ENCODE measurements at places on chromosomes 16 and 17. TPM values are rescaled to one million over a fixed set of nuclear protein-coding genes. Genes with fewer than 3 reads are reported as not detected.
A peak's percentile ranks its signal among the peaks of the same experiment; 100 is the strongest.

DNA sequence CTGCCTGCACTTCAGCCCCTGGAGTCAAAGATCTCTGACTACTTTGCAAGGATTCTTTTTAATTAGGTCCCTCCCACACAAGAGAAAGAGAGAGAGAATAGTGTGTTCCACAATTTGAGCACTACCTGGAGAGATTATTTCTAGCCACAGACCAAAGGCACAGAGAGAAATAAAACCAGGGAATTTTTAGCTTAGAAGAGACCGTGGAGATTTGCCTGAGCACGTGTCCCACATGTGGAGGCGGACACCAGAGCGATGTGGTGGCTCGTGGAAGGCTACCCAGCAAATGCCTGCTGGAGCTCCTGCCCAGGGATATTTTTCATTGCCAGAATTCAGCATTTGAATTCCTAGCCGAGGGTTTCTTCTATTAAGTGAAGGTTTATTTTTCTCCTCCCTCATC, 50.6 kb downstream of the MGAT5B start:
- no peak for DNase-seq

- DNase-seq: no peak
Measured at GRCh38 chr16:86221085-86221484, 289.2 kb upstream of the FOXF1 start.

MILR1 gene
- not detected for total RNA-seq

CACNG5 gene
- total RNA-seq: 1.2 TPM

- no peak for DNase-seq
Measured at GRCh38 chr16:21598701-21599121, 666 bp upstream of the METTL9 start.

- DNase-seq: no peak
Measured at GRCh38 chr17:14903854-14904253, 361.3 kb downstream of the PMP22 start.

DNA sequence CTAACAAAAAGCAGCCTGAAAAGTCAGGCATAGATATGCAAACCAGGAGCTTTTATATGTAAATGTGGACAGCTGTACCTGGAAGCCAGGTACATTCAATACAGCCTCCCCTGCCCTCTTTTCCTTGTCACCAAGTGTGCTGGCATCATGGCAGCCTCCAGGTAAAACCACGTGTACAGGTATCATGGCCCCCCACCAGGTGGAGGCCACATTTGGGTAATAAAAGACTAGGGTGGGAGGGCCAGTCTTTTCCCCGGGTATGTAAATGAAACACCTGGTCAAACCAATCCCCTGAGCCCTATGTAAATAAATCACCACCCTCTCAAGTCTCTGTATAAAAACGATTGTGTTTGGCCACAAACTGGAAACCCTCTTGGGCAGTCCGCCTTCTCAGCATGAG, 226.4 kb upstream of the GOT2 start:
- DNase-seq: peak; percentile 68

DNA sequence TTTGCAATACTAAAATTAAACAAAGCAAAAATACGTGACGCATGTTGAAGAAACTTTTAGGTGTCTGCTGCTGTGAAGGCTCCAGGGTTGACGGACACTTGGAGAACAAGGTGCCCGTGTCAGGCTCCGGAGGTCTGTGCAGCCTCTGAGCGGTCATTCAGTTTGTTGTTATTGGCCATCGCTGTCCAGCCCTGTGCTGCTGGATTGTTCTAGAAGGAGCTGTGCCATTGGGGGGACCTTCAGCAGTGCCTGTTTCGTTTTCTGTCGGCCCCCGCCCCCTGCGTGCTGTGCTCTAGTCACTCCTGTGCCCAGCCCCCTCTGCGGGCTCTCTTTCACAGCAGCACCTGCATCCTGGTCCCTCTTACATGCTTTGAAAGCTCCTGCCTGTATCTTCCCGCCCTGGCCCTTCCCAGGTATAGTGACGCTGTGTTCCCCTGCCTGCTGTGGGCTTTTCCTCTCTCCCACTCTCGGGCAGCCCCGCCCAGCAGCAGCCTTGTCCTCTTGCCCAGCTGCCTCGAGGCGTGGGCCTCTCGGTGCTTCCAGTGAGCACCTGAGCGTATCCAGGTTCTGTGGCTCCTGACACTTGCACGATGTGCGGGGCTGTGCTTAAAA, 50.7 kb downstream of the RNF213 start:
- no peak for DNase-seq

- no peak for DNase-seq
Measured at GRCh38 chr17:69350911-69351310, 24.0 kb upstream of the ABCA5 start.

- DNase-seq: no peak
Measured at GRCh38 chr17:51813140-51813783, 345.3 kb downstream of the CA10 start.

DNA sequence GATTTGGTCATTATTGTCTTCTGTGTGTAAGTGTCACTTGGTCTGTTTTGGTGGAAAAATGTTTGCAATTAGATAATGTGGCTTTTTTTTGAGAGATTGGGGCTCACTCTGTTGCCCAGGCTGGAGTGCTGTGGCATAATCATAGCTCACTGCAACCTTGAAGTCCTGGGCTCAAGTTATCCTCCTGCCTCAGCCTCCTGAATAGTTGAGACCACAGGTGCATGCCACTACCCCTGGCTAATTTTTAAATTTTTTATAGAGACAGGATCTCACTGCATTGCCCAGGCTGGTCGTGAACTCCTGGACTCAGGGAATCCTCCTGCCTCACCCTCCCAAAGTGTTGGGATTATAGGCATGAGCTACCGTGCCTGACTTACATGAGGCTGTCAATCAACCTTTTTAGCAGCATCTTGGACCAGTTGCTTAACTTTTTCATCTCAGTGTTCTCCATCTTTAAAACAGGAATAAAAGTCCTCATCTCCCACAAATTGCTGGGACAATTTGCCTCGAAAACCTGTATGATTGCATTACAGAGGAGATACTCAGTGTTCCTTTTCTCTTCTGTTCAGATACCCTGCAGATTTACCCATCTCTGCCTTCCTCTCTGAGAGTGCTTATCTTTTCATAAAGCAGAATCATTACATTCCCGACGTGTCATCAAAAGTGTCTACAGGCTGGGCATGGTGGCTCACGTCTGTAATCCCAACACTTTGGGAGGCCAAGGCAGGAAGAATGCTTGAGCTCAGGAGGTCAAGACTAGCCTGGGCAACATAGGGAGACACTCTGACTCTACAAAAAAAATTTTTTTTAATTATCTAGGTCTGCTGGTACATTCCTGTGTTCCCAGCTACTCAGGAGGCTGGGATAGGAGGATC, 19.1 kb downstream of the ACSF2 start:
- DNase-seq: no peak

- no peak for DNase-seq
Measured at GRCh38 chr16:67283039-67283825, 3.9 kb downstream of the PLEKHG4 start.

DNA sequence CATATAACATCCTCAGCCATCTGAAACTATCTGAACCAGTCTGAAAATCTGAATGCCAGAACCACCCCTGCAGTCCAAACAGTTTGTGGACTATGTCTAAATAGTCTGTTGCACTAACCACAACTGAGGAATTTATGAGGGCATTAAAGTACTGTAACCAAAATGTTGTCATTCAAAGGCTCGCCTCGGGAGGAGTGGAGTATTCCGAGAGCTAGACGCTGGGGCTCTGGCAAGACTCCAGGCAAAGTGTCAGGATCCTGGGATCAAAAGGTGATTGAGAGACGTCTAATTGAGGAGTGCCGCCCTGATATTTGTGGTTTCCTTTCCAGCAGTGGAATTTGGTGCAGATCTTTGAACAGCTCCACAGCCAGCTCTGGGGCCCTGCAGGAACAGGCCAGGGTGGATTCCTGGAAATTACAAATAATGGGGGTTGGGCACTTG, 142.9 kb upstream of the MYOCD start:
- no peak for DNase-seq

GRCh38 chr17:6711681-6712057, 1.5 kb downstream of the SLC13A5 start:
- DNase-seq: no peak

- no peak for DNase-seq
Measured at GRCh38 chr17:49889500-49889899, 41.6 kb upstream of the TAC4 start.

- DNase-seq: peak; percentile 100
Measured at GRCh38 chr17:43530288-43531081, 15.7 kb downstream of the ETV4 start.

DNA sequence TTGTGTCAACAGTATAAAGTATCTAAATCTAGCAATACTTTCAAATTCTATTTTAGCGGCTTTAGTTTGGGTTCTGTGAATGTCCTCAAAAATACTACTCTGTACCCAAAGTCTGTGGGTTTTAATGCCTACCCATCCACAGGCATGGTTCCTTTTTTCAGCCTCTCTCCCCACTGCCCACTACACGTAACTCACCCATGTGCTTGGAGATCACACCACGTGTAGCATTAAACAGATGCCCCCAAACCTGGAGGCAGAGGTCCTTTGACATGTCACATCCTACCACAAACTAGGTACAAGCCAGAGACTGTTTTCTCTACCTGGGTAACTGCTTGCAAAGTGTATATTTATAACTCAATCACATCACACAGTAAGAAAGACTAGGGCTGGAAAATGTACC, 5.4 kb downstream of the DYNC1LI2 start:
- DNase-seq: no peak

AKAP10 gene
- total RNA-seq: 20.2 TPM

MPO gene
- not detected for total RNA-seq

CA10 gene
- 0.37 TPM for total RNA-seq

- DNase-seq: no peak
Measured at GRCh38 chr17:2087597-2088211, 32.8 kb downstream of the HIC1 start.

DNA sequence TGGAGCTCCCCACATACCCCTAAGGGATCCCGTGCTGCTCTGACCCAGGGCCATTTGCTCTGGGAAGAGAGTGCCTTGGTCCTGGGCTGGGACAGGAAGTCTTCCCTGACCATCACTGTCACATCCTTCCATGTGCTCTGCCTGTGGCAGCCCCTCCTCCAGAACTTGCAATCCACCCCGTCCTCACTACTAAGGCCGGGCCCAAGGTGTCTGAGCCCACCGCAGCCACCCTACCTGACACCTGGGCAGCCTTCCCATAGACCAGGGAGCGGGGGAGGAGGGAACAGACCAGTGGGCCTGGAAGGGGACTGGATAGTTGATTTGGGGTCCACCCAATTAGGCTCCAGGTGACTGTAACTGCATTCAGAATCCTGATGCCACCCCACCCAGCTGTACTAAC, 117.5 kb upstream of the CRHR1 start:
- DNase-seq: no peak

- no peak for DNase-seq
Measured at GRCh38 chr16:77445324-77445723, 10.5 kb upstream of the ADAMTS18 start.

KIAA0753 gene
- 37.2 TPM for total RNA-seq

All from H9 (cell line).